ENCODE measurements at places on chromosomes 2 and 18.
A peak's percentile ranks its signal among the peaks of the same experiment; 100 is the strongest.

- no peak for DNase-seq
Observed at GRCh38 chr18:41569867-41570266, 385.2 kb upstream of the PIK3C3 start.

DNA sequence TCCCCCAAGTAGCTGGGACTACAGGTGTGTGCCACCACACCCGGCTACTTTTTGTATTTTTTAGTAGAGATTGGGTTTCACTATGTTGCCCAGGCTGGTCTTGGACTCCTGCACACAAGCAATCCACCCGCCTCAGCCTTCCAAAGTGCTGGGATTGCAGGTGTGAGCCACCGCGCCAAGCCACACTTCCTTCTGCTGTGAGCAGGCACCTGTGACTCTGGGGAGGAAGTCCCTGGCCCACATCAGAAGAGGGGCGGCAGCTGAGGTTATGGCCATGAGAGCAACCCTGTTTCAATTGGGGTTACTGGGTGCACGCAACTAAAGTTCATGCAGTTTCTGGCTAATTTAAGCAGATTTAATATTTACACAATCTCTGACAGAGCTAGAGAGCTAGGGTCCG is 91.0 kb downstream of the PLB1 start:
- DNase-seq, result no peak

- no peak for DNase-seq
Observed at GRCh38 chr2:25738383-25739343, 65.3 kb upstream of the DTNB start.

GRCh38 chr2:187615364-187615763 is 61.1 kb upstream of the TFPI start:
- DNase-seq, result no peak

DNA sequence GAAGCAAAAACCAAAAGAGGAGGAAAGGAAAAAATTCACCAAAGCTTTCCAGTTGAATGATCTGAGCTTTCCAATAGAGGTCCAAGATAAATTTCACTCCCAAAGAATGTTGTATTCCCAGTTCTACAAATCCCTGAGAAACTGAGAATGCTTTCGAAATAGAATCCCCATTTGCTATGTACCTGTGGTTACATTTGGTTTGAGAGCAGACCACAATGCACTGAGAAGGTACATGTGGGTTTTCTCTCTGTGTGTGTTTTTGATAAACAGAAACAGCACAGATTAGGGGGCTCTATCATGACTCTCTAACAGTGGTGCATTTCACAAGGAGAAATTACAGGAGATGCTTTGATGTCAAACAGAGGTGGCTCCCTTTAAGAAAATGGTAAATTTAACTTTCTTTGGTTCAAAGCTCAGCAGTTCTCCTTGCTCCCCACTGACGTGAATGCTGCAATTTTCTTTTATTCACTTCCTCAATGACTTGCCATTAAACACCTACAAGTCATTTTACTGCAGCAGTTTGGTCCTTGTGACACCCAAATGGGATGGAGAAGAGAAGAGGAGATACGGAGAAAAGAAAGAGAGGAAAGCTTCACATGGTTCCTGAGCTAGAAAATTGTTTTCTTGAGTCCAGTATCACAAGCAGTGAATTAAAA is 108.7 kb downstream of the EPHA4 start:
- DNase-seq, result no peak

- DNase-seq, result peak; percentile 71
Observed at GRCh38 chr2:20642055-20642971, 8.6 kb downstream of the HS1BP3 start.

DNA sequence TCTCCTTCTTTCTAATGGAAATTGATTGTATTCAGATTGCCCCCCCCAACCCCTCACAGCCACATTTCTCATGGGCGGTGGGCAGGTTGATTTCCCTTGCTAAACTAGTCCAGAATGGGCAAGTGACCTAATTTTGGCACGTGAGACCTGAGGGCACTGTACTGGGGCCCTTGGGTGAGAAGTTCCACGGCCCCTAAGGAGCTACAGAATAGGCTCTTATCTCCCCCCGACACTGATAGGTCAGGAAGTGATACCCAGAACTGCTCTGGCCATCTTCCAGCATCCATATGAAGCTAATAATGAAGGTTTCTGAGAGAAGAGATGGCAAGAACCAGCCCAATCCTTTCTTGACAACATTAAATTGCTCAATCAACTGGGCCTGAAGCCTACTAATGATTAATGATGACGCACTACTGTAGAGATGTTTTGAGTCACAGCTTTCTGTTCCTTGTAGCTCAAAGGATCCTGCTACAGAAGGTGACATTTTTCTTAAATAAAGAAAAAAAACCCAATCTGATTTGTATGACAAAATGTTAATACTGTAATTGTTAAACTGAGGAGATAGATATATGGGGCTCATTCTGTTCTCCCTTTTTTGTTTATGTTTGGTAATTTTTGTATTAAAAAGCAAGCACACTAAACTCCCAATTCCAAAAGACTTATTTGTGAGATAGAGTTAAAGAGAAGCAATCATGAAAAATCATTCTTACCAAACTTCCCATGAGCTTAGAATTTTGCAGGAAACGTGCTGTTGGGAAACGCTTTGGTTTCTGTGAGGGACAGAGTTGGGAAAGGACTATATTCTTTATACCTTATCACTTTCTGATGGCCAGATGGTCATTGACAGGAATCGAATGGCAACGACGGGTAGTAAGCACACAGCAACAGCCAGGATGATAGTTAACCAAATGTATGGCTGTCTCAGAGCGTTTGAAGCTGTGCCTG is 28.2 kb upstream of the NARS1 start:
- no peak for DNase-seq

DNA sequence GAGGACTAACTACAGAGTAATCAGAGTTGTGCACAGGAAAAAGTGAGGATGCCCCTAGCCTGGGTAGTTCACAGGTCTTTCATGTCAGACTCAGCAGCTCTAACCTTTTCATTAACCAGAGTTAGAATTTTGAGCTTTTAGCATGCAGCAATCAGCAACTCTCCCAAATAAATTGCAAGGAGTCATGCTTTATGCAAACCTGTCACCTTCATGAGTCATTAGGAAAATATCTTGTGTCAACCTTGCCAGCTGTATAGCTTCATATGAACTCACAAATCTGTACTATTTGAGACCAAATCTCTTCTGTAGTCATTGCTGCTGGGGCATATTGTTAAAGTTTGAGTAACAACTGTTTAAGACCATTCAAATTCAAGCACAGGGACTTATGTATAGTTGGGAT is 382.3 kb upstream of the NT5C1B start:
- DNase-seq, result no peak

All from stimulated activated CD4-positive, alpha-beta T cell treated with anti-CD3 and anti-CD28 coated beads, Interleukin-2, amount 100 ng/mL, for 48 hours (primary cell).